NCI-H187 treated with DMSO at 0.1 percent for 48 hours (cell line): ENCODE measurements at places on chromosomes 4 and X.

GRCh38 chrX:136697156-136697555 lies 49.2 kb downstream of the CD40LG start:
- no peak for DNase-seq

DNA sequence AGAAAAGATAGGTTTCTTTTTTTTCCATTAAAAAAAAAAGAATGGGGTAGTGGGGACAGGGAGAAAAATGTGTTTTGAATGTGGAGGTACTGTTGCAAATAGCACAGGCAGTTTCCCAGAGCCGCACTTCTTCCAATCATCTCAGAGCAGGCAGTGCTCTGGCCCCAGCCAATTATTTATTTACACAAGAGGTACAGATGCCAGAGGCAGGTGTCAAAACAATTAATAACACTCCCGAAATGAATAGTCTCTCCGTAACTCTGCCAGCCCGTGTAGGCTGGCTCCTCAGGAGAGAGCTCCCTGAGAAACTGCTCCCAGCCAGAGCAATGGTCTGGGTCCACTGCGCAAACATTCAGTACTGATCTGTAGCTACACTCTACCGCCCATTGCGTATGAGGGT lies 130.8 kb upstream of the IL1RAPL2 start:
- DNase-seq, result no peak

DNA sequence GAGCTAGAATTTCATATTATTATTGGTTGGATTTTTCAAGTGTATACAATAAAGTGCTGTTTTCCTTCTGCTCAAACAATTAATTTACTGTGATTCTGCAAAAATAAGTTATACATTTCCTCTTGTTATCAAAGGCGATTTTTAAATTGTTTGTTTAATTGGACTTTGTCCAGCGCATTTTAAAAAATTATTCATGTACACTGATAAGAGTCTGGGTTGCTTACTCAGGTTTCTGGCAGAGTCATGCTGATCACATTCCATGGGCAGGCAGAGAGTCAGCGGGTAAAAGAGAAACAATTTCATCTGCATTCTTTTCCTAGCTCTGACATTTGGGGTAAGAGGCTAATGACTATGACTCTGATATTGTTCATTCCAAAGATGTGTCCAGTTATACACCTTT lies 8.9 kb downstream of the FAT4 start:
- no peak for DNase-seq

GRCh38 chr4:78951862-78952472 lies 12.7 kb upstream of the PAQR3 start:
- no peak for DNase-seq

- no peak for DNase-seq
Measured at GRCh38 chrX:115560978-115561604, at the start of gene PLS3. TSS of gene PLS3 (plus strand) at chrX:115561174. CDS start at chrX:115610251, 49,077 bp downstream.

GRCh38 chrX:123731987-123732669 lies 724 bp downstream of the THOC2 start:
- no peak for DNase-seq
